Hematopoietic multipotent progenitor cell treated with erythropoietin and hydrocortisone succinate and interleukin-3 and kit ligand, for 15 days (in vitro differentiated cells): ENCODE measurements at places on chromosomes 4 and X.

DNA sequence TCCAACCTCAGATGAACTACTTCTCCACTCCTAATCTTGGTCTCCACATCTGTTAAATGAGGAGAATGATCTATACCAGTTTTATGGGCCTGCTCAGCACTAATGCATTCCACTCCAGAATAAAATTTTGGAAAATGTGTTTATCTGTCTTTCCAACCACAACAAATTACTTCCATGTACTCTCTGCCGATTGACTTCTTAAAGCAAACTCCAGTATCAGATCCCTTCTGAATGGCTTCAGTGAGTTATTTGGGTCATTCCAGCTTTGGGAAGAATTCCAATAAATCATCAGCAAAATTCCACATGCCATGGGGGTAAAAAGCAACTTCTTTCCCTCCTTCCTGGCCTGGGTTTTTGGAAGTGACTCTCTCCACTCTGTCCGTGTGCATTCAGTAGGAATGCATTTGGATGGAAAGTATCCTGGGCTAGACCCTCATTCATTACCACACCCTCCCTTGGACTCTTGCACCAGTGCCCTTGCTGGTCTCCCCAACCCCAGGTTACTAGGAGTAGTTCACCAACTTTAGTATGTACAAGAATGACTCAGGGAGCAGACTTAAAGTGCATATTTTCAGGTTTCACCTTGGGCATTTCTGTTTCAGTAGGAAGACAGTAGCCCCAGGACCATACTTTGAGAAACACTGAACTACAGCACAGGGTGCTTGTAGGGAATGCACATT, 15.4 kb upstream of the ADH6 start:
- DNase-seq, result no peak

- no peak for DNase-seq
Observed at GRCh38 chr4:176153124-176153523, 42.3 kb downstream of the SPATA4 start.

DNA sequence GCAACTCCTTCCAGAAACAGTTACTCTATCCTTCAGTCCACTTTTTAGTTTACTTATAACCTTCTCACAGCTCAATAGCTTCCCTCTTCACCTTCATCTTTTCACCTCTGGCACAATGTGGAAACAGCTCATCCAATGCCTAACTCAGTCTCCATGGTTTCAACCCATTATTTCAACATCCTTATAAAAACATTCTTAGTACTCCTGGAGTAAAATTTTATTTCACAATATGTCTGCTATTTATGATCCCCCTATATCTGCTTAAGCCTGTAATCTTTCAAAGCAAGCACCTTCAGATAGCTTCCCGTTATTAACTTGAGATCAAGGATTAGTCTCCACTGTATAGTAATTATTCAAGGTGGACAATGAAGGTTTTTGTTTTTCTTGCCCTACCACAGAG, 156.3 kb downstream of the GASK1B start:
- DNase-seq, result no peak

DNA sequence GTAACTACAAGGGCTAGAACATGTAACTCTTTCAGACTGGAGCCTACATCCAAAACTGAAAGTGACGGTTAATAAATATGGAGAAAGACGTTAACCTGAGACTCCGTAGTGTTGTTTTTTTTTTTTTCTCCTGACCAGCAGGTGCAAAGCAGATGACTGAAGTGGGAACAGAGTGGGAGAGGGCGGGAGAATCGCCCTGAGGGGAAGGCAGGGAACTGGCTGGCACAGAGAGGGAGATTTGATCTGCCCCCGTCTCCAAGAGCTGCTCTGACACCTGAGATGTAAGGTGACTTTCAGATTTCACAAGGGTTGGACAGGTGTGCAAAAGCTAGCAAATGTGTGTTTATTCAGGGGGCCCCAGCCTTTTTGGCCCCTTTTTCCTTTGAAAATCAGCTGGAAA, 180.2 kb downstream of the PALLD start:
- DNase-seq, result no peak

- DNase-seq, result no peak
Observed at GRCh38 chrX:78326401-78326800, 1.0 kb downstream of the CYSLTR1 start.

GRCh38 chr4:107951551-107951950, 20.2 kb downstream of the CYP2U1 start:
- no peak for DNase-seq

DNA sequence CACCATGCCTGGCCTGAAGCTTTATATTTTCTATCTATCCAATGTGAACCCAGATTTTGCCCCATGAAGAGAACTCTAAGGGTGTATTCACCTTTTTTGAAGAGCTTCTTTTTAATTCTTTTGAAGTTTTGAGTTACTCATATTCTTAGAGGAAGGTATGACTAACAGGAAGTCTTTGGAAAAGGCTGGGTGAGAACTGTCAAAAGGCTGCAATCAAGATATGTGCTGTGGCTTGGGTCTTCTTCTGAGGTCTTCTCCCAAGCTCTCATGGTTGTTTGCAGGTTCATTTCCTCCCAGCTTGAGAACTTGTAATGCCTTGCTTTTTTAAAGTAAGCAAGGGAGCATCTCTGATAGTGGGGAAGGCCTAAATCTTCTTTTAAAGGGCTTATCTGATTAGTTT, 3.1 kb upstream of the C4orf17 start:
- DNase-seq, result no peak

- DNase-seq, result no peak
Observed at GRCh38 chrX:153644356-153645125, 2.5 kb upstream of the DUSP9 start.

- no peak for DNase-seq
Observed at GRCh38 chrX:22310779-22311178, 38.1 kb downstream of the CBLL2 start.

DNA sequence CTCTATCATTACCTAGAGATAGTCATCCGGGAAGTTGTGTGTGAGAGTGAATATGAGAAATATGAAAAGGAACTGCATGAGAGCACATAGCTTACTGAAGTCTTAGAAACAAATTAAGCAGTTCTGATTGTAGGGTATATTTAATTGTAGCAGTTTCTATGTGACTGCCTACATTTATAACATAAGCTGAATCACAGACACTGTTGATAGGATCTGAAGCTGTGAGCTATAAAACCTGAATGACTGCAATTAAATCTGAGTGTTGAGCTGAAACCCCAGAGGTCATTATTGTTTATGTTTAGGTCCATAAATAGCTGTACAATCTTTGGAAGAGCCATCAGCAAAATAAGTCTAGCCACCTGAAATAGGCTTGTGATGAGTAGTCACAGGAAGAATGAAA, 210.1 kb upstream of the CXCL13 start:
- no peak for DNase-seq

GRCh38 chr4:158624889-158625478, 46.7 kb downstream of the C4orf46 start:
- no peak for DNase-seq

DNA sequence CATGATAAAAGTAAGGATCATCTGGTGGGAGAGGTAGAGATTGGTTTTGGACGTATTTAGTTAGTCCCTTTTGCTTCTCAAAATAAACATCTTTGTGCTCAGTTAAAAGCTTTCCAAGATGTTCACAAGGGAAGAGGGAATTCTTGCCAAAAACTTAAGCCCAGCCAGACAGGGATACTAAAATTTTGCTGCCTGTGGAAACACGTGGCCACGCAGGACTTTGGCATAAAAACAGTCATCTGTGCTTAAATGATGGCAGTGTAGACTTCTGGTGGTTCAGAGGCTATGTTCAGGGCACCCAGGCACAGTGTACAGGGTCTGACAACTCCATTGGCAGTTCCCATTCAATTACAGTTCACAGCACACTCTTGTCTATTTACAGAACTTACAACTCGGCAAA, 93.2 kb upstream of the JADE1 start:
- DNase-seq, result no peak

- DNase-seq, result no peak
Observed at GRCh38 chr4:74197080-74197479, 39.2 kb downstream of the MTHFD2L start.

DNA sequence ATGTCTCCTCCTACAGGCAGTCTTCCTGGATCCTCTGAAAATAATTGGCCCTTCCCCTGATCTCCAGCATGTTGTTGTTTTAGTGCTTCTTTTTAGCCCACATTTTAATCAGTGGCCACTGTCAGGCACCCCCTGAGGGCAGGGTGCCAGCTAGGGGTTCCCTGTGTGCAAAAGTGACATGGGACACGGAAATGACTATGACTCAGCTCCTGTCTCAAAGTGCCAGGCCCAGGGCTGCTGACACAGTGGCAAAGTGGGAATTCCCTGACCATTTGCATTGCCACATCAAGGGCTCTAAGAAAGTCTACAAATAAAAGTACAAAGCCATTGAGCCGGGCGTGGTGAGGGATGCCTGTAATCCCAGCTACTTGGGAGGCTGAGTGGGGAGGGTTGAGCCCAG, 24.8 kb downstream of the HMX1 start:
- no peak for DNase-seq
